ENCODE measurements at places on chromosomes 13 and 19.

GRCh38 chr13:97257800-97258799 is 36.0 kb downstream of the MBNL2 start:
- peak; percentile 54 for DNase-seq

DNA sequence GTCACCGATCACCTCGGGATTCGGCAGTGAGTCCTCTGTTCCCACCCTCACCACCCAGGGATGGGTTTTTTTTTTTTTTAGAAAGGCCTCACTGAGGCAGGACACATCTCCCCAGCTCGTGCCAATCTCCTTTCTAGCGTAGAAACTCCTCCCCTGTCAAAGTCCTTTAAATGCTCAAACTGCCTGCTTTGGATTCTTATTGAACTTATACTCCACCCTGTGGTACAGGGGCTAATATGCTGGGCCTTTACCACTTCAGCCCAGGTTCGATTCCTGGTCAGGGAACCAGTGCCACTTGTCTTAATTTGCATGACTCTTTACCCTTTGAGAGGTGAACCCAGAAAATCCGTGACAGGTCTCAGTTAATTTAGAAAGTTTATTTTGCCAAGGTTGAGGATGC is 8.3 kb upstream of the ZNF14 start:
- no peak for DNase-seq

- no peak for DNase-seq
Measured at GRCh38 chr13:75818179-75818967, 182.2 kb downstream of the LMO7 start.

- no peak for DNase-seq
Measured at GRCh38 chr19:18000915-18001776, 6.8 kb upstream of the ARRDC2 start.

DNA sequence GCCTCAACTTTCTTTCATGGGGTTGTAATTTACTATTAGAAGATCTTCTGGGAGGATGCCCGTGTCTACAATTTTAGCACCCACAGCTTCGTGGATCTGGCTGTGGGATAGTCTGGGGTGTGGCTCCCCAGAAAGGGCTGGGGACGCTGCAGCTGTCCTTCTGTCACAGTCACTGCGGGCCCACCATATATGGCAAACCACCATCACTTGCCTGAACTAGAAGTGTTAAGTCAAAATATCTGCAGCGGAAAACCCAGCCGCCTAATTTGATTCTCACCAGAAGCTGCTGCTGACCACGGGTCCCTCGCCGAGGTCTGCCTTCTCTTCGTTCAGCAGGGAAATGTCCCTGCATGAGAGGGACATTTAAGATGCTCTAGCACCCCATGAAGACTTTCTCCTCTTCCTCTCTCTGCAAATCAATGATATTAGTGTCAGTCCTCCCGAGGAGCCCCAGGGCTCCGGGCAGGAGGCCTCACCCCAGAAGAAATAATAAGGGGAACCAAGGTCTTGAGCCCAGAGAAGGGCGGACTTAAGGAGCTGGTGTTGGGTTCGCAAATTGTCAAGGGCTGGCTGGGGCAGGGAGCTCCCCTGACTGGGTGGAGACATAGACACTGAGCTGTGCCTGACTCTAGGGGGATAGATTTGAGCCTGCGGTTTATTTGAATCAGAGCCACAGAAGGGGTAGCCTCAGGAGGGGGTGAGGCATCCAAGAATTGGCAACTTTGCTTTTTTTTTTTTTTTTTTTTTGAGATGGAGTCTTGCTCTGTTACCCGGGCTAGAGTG is 3.0 kb upstream of the MATK start:
- no peak for DNase-seq

DNA sequence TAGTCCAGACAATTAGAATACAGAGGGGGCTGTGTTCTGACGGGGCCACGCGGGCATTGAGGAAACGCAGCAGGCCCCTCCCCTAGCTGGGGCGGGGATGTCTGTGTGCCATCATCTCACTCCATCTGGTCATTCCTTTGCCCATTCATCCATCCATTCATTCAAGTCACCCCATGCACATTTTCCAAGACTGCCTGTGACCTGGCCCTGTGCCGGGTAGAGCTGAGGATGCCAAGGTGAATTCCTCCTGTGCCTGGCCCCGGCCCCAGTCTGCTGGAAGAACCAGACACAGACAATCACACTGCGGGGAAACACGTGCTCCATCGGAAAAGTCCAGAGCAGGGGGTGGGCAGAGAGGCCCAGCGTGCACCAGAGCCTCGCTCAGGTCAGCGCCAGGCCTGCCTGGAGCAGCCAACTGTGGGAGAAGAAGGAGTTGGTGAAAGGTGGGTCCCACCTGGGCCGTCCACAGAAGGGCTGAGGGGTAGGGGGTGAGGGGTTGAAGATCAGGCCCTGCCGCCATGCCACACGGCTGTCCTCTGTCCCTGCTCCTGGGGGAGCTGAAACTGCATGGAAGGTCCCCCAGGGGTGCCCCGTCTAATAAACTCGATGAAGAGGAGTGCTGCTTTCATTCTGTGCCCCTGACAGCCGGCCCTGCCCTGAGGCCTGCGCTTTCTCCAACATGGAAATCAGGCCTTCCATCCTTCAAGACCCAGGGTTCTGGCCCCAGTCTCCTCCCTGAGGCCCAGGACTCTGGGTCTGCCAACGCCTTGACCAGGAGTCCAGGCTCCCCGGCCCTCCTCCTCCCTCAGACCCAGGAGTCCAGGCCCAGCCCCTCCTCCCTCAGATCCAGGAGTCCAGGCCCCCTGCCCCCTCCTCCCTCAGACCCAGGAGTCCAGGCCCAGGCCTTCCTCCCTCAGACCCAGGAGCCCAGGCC is 1.6 kb upstream of the CACNG6 start:
- DNase-seq: no peak

DNA sequence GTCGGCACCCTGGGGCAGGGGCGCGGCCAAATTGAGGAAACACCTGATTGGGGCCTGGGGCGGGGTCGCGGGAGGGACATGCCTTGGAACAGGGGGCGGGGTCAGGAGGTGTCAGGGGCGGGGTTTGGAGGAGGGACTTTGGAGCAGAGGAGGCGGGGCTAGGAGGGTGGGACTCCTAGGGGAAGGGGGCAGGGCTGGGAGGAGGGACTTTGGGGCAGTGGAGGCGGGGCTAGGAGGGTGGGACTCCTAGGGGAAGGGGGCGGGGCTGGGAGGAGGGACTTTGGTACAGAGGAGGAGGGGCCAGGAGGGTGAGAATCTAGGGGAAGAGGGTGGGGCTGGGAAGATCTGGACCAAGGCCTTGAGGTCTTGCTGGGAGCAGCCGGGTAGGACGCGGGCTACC is 21.9 kb downstream of the GRIN2D start:
- no peak for DNase-seq

DNA sequence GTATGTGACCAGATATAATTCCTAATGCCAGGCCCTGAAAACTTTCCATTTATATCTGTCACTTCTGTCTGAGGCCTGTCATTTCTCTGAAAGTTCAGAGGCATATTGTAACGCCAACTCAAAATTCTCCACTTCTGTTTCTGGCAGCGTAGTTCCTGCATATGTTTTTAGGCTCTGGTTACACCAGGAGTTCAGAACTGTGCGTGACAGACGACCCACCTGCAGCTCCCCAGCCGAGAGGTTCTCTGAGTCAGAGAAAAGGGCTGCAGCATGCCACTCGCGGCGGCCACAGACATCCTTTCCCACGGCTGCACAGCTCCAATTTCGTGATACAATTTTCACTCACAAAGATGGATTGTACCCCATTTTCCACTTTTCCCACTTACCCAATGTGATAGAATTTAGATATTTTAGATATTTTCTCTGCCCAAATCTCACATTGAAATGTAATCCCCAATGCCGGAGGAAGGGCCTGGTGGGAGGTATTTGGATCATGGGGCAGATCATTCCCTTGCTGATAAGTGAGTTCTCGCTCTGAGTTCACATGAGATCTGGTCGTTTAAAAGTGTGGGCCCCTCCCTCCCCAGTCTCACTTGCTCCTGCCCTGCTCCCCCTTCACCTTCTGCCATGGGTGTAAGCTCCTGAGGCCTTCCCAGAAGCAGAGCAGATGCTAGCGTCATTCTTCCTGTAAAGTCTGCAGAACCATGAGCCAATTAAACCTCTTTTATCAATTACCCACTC is 308.1 kb downstream of the LIG4 start:
- no peak for DNase-seq

DNA sequence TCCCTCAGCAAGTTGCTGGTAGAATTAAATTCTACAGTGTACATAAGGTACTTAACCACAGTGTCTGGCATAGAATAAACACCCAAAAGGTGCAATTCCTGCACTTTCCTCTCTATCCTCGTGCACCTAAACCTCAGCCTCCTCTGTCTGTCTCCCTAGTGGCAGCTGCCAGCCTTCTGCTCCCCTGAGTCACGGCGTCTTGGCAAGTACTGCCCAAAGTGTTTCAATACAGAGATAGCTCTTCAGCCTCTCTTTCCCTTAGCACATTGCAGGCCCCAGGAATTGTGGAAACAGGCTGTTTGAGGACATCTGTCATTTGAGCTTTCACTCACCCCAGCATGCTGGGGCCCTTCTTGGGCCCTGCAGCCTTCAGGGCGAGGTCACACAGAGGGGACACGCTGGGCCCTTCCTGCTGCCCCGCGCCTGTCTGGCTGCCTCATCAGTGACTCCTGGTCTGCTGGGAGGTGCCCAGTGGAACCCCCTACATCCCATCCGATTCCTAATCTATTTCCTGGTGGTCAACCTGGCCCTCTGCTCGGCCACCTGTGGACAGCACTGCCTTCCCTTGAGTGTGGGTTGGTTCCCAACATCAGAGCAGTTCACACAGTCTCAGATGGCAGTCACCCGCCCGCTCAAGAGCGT is 19.3 kb downstream of the COL4A2 start:
- no peak for DNase-seq

- no peak for DNase-seq
Measured at GRCh38 chr13:74466020-74466419, 331.8 kb upstream of the KLF12 start.

- no peak for DNase-seq
Measured at GRCh38 chr13:109802936-109803335, 16.6 kb upstream of the IRS2 start.

- DNase-seq: no peak
Measured at GRCh38 chr13:75869981-75870380, 233.9 kb downstream of the LMO7 start.

GRCh38 chr19:35040826-35041547 is 534 bp upstream of the HPN start:
- DNase-seq: no peak

Measured in AG04449 (cell line).